ENCODE measurements at places on chromosomes 2 and 18.

GRCh38 chr18:37452015-37452414 is 113.6 kb downstream of the CELF4 start:
- DNase-seq = no peak

GRCh38 chr2:4732560-4732959 is 959.6 kb upstream of the SOX11 start:
- DNase-seq = no peak

- DNase-seq = no peak
These were observed 516.7 kb downstream of the NR4A2 start for GRCh38 chr2:155815851-155816250.

DNA sequence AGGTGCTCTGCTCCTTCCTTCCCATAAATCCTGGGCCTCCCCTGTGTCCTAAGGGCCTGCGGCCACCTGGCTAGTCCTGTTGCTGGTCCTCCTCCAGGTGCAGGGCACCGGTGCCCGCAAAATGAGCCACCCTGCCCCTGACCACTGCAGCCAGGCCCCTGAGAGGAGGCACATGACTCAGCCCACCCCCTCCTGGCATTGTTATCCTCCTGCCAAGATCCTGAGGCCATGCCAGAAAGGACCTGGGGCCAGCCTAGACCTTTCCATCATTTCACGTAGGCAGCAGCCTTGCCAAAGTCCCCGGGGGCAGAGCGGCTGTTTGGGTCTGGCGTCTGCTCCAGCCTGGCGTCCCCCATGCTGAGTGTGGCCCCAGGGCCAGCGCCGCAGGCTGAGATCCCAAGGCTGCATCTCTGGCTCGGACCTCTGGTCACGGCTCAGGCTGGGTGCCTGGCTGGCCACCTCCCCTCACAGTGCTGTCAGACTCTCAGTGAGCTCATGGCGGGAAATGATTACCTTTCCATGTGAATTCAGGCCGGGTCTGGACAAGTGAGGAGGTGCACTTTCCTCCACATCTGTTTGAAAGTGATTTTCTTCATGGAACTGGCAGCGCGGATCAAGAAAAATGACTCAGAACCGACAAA is 81.0 kb downstream of the NDUFA10 start:
- no peak for DNase-seq

DNA sequence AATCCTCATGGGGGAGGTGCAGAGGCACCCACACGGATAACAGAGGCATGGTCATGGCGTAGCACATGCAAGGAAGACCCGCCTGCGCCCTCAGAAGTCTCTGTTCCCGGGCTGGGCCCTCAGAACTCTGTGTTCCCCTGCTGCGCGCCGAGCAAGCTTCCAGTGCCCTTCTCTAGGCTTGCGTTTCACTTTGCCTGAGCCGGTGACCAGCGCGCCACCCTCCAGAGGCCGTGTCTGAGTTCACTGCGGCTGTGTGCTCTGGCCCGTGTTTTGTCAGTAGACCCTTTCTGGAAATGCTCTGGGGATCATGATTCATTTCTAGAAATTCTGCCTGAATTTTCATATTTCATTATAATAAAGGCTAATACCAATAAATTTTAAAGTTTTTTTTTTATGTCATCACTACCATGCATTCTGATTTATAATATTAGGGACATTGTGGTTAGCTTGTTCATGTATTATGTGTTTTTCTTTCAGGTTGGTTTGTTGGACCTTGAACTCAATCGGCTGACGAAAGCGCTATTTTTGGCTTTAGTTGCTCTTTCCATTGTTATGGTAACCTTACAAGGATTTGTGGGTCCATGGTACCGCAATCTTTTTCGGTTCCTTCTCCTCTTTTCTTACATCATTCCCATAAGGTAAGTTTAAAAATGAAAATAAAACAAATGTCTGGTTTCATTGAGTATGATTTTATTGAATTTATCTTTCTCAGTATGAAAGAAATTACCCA is 142.7 kb upstream of the NFATC1 start:
- DNase-seq = no peak

- DNase-seq = no peak
These were observed 1.7 kb downstream of the THSD7B start for GRCh38 chr2:136767030-136767429.

DNA sequence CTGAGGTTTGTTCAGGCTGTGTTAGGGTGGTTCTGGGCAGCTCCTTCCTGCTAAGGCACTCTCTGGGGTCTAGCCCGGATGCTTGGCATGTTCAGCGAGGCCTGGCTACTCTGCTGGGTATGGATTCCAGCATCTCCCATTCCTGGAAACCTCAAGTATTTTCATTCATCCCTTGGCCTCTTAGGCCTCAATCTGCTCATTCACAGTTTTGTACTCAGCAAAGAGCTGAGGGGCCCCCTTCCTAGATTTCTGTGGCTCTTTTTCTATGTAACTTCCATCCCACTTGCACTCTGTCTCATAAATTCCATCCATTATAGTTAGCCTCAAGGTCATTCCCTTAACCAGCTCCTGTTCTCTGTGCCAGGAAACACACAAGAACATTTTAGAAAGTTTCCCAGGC is 798.8 kb upstream of the HS6ST1 start:
- no peak for DNase-seq

GRCh38 chr2:28652217-28652616 is 99.4 kb upstream of the PPP1CB start:
- no peak for DNase-seq

- no peak for DNase-seq
These were observed 1.1 kb downstream of the LRATD1 start for GRCh38 chr2:14633461-14634181.

DNA sequence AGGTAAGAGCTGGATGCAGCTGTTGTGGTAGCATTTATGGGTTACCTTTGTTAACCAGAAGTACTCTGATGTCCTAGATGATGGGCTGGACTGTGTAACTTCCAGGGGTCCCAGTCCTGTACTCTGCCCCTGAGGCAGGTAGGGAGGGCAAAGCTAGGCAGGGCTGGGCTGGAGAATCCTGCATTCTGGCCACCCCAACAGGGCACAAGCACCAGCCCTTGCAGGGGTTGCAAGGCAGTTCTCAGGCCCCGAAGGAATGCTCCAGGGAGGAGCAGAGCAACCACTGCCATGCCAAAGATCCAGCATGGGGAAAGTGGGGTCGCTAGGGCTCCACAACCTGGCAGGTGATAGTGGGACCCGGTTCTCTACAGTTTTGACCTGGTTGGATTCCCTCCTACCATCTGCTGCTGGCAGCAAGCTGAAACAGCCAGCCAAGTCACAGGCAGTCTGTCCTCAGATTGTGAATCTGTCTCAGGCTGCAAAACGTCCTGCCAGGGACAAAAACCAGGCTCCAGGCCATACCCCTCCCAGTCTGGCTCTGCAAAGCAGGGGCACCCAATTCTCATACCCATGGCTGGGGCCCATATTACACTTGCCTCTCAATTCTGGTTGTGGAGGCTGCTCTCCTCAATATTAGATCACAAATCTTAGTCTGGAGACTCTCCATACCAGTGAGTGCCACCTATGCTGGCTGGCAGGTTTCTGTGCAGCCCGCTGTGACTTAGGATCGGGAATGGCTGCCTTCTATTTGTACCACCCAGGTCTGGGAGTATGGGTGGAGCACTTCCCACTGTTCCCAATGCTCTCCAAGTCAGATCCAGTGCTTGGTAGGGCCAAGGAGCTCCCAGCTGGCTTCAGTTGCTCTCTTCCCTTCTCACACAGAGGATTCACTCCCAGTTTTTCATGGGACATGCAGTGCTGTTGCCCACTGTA is 61.1 kb downstream of the SMCHD1 start:
- no peak for DNase-seq

- no peak for DNase-seq
These were observed 1602.1 kb upstream of the TMEFF2 start for GRCh38 chr2:193796847-193797246.

- no peak for DNase-seq
These were observed 82.2 kb upstream of the GPC1 start for GRCh38 chr2:240353086-240353798.

DNA sequence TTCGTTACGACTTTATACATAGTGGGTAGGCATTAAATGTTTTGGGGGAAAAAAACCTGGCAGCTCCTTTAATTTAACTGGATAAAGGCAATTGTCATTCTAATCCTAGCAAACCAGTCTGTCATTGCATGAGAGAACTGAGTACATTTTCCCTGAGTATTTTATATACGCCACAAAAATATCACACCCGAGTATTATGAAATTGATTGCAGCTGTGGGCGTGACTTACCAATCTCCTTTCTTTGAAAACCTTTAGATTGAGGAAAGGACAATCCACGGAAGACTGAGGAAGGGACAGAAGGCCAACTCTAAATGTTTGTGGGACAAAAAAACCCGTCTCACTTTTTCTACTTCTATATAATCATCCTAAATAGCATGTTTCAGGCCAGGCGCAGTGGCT is 9.0 kb downstream of the TM4SF20 start:
- no peak for DNase-seq

GRCh38 chr2:114661971-114662939 is 219.8 kb downstream of the DPP10 start:
- DNase-seq = no peak

GRCh38 chr2:39228413-39229209 is 15.2 kb downstream of the CDKL4 start:
- DNase-seq = no peak

GRCh38 chr2:74576863-74577229 is 22.3 kb downstream of the DOK1 start:
- no peak for DNase-seq

GRCh38 chr2:36059691-36060090 is 295.9 kb upstream of the CRIM1 start:
- DNase-seq = no peak

- DNase-seq = no peak
These were observed 532.1 kb downstream of the SOX11 start for GRCh38 chr2:6224267-6224666.

GRCh38 chr2:238704471-238705225 is 143.2 kb upstream of the TWIST2 start:
- no peak for DNase-seq

- DNase-seq = no peak
These were observed 224.2 kb downstream of the RBM43 start for GRCh38 chr2:151037434-151037833.

- no peak for DNase-seq
These were observed 492.0 kb downstream of the TNS1 start for GRCh38 chr2:217510771-217511291.

DNA sequence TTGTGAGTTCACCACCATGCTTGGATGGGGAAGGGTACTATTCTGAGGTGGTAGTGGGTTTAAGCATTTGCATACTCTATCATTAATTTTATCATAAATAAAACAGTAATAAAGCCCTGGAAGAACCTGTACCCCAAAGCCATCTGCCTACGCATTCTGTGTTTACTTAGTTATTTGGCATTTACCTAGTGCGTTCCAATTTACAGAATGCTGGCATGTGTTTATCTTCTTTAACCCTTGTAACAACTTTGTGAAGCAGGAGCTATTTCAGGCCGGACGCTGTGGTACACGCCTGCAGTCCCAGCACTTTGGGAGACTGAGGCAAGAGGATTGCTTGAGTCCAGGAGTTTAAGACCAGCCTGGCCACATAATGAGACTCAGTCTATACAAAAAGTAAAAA is 17.8 kb upstream of the ODC1 start:
- no peak for DNase-seq

GRCh38 chr2:28185891-28186290 is 206.8 kb upstream of the FOSL2 start:
- DNase-seq = no peak

- DNase-seq = no peak
These were observed 78.6 kb upstream of the HPCAL1 start for GRCh38 chr2:10223932-10224720.

GRCh38 chr18:36185901-36186460 is 1.3 kb upstream of the MOCOS start:
- no peak for DNase-seq

DNA sequence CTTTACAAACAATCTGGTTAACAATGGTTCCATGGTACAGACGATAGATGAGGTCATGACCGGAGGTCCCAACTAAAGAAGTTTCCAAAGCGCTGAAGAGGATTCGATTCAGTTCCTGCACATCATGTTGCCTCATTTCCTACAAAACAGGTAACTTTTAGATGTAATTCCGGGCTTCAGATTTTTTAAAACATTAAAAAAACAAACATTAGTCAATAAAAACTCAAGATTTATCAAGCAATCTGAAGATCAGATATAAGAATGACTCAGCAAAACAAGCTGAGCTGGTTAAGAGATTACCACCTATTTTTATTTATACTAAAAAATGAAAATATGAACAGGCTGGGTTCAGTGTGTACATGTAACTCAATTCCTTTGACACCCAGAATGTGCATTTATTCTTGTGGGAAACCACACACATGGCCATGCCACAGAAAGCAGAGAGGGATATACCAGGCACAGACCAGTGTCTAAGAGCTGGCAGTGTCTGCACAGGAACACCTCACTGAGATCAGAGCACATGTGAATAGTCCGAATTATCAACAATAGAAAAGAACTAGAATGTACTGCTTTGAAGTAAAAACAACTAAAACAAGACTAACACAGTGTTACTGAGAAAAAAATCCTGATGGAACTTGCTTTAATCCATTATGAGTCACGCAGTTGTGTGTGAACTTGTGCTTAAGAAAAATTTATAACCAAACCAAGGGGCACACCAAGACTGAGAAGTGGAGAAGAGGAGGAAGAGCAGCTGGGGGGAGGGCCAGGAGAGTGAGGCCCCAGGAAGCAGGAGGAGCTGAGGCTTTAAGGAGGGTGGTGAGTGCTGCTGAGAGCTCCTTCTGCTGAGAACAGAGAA is 9.5 kb downstream of the USP40 start:
- DNase-seq = no peak

GRCh38 chr2:233363744-233364235 is 9.5 kb downstream of the DGKD start:
- DNase-seq = no peak

Data from activated gamma-delta T cell treated with anti-CD3 and anti-CD28 coated beads, Interleukin-2, amount 50 U/mL, for 16 hours (primary cell).